Naive thymus-derived CD4-positive, alpha-beta T cell (primary cell): ENCODE measurements at places on chromosomes 11 and 22.

GRCh38 chr11:128697645-128698174 lies 3.8 kb downstream of the FLI1 start:
- DNase-seq: no peak

- DNase-seq: no peak
Measured at GRCh38 chr11:44617671-44618461, 52.4 kb downstream of the CD82 start.

- DNase-seq: no peak
Measured at GRCh38 chr22:37611207-37611606, 2.6 kb downstream of the GGA1 start.

GRCh38 chr22:26394777-26395176 lies 34.3 kb upstream of the ASPHD2 start:
- DNase-seq: no peak

DNA sequence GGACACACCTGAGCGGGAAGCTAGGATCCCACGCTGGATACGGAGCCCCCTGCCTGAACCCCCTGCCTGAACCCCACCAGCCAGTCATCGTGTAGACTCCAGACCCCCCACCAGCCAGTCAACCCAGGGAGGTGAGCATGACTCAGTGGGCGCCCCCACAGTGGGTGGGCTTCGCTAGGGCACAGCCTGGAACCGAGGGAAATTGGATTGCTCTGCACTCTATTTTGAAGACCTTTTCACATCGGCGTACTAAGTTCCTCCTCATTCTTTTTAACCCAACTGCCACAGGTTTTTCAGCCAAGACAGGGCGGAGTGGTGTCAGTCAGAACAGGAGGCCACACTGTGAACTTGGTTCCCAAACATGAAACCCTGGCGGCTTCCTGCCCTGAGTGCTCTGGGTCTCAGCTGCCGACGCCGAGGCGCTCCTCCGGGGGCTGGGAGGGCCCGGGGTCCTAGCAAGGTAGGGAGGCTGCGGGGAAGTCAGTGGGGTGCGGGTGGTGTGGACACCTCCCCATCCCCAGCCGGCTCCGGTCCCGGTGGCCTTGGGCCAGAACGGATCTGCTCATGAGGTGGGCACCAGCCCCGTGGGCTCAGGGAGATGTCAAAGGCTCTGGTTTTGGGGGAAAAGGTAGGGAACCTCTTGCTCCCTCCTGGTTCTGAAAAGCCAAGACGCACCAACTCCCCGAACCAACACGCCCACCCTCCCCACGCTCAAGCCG lies 57.0 kb downstream of the BRD1 start:
- no peak for DNase-seq

DNA sequence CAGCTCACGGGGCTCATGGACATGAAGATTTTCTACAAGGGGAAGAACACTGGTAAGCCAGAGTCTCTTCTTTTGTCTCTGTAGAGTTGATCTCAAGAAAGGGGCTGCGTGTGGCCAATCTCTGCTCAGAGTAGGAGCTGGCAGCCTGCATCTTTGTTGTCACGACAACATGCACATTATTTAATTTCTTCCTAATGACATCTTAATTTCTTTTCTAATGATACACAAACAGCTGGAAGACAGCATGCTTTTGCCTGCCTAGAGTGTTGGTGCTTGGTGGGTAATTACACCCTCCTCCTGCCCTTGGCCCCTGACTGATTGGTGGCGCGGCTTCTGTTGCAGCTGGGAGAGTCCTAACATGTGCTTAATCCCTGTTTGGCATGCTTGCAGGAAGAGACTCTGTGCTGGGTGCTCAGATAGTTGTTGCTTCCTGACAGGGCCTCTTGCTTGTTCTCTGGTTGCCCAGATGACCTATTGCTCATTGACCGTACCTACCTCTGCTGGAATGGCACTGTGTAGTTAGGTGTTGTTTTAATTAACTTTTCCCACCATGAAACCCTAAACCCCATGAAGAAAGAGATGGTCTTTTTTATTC lies 106.9 kb upstream of the SORL1-AS1 start:
- DNase-seq: no peak

DNA sequence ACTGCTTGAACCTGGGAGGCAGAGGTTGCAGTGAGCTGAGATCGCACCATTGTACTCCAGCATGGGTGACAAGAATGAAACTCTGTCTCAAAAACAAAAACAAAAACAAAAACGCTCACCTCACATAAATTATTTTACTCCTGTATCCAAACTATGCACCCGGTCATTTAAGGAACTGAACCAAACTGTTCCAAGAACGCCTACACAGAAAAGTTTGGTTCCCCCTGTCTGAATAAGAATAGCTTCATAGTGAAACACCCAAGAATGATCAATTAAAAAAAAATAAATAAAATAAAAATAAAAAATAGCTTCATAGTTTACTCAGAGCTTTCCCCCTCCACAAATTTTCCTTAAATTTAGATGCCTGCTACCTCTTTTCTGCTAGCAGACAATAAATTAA lies 13.7 kb downstream of the NUP98 start:
- DNase-seq: no peak

DNA sequence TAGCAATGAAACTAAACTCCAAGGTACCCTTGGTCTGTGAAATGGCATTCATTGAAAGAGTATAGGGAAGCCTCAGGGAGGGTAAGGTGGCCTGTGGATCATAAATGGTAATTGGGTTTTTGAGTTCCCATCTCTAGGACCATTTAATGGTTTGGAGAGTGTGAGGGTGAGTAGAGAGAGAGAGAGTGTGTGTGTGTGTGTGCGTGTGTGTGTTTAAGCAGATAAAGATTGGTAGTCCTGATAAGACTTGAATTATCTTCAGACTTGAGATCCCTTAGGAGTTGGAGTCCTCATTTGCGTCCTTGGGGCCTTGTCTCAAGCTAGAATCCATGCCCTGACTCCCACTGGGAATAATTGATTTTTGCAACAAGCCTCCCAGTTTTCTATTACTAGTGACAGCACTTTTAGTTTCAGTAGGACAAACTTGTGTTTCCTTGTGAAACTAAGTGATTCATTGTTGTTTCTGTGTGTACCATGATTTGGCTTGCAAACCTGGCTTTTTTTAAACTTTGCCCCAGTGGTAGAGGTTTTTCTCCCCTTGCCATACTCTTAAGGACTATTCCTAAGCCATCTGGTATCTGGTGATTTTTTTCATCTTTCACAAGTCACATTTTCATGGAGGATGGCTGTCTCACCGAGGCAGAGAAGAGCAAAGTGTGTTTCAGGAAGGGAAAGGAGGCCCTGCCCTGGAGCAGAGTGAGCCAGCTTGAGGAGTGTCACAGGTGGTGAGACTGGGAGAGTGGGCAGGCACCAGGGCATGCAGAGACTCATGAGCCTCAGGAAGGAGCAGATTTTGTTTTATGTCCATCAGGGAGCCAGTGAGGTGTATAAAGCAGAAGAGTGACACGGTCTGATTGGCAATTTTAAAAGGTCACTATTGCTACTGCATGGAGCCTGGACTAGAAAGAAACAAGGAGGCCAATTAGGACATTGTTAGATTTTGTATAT lies 26.7 kb downstream of the ALKBH3 start:
- DNase-seq: no peak

DNA sequence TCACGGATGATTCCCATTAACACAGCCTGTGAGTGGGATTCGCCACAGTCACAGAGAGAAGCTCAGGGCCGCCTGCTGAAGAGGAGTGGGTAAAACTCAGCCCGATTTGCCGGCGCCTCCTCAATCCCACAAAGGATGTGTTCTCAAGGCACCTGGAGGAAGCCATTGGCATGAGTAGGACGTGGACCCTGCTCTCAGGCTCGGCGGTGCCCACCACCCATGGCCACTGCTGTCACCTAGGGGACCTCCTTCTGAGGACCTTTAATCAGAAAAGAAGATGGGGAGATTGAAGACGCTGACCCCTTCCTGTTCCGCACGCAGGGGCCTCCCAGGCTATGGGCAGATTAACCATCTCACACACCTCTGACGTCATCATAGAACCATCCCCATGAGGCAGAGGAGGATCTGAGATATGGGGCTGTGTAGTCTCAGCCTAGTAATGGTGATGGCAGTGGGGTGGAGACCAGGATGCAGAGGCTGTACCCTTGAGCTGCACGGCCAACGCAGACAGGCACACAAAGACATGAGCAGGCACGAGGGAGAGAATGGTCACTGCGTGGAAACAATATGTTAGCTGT lies 571.8 kb downstream of the BRD1 start:
- no peak for DNase-seq

- DNase-seq: no peak
Measured at GRCh38 chr22:32545801-32546200, 71.2 kb downstream of the FBXO7 start.

- peak; percentile 36 for DNase-seq
Measured at GRCh38 chr11:120108154-120108784, 29.6 kb downstream of the TRIM29 start.

- DNase-seq: no peak
Measured at GRCh38 chr11:91981995-91982394, 242.6 kb upstream of the FAT3 start.

GRCh38 chr22:46047841-46048595 lies 71.1 kb upstream of the WNT7B start:
- DNase-seq: no peak

- DNase-seq: no peak
Measured at GRCh38 chr11:95495706-95496105, 264.7 kb upstream of the SESN3 start.

DNA sequence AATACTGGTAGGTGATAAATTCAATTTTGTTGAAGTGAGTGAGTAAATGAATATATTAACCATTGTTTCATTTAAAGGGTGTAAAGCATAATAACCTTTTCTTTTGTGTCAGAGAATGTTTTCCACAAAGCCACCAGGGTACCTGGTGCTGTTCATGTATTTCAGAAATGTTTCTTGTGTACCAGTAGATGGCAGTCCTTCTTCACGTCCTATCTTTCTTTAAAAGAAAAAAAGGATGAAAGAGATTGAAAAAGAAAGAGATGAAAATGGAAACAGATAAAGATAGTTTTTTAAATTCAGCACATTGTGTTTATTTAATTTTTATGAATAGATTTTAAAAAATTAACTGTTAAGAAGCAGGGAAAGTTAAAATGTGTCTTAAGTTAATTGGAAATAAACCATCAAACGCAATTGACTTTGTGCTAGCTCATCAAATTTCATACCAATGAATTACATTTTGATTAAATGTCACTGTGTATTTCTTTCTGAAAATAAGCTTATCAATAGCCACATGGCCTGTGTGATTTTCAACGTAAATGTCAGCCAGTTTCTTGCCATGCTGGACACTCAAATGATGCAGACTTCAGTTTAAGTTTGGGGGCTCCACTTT lies 65.5 kb upstream of the CHORDC1 start:
- no peak for DNase-seq

- no peak for DNase-seq
Measured at GRCh38 chr22:33028234-33028633, 29.9 kb downstream of the SYN3 start.

DNA sequence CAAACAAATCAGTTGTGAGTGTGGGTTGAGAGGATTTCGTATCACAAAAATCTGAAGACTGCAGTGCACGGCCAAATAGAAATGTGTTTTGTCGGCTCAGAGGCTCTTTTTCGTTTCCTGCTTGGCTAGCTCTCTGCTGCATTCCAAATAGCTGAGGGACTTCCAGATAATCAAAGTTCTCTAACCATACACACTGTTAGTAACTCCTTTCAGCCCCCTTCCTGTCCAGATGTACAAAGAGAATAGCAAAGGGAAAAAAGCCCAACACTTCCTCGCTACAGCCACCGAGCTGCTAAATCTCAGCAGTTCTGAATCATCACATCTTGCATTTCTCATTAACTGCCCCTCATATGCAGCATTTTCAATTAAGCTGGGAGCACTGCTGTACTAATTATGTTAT lies 203.1 kb downstream of the TENM4 start:
- no peak for DNase-seq

DNA sequence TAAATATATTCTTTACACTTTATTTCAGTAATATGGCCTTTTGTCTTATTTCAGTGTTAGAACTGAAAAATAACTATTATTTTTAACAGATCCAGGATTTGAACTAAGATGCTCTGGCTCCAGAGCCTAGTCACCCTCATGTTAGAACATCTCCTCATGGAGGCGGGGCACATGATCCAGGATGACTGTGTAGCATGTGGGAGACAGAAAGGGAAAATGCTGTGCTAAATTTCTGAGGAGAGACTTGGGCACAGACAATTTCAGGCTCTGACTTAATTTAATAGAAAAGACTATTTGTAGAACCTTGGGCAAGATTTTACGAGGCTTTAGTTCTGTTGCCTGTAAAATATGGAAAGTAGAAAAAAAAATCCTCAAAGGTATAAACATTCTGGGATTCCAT lies 24.1 kb downstream of the CTSC start:
- no peak for DNase-seq

GRCh38 chr22:38041760-38042487 lies 15.3 kb upstream of the PICK1 start:
- no peak for DNase-seq

DNA sequence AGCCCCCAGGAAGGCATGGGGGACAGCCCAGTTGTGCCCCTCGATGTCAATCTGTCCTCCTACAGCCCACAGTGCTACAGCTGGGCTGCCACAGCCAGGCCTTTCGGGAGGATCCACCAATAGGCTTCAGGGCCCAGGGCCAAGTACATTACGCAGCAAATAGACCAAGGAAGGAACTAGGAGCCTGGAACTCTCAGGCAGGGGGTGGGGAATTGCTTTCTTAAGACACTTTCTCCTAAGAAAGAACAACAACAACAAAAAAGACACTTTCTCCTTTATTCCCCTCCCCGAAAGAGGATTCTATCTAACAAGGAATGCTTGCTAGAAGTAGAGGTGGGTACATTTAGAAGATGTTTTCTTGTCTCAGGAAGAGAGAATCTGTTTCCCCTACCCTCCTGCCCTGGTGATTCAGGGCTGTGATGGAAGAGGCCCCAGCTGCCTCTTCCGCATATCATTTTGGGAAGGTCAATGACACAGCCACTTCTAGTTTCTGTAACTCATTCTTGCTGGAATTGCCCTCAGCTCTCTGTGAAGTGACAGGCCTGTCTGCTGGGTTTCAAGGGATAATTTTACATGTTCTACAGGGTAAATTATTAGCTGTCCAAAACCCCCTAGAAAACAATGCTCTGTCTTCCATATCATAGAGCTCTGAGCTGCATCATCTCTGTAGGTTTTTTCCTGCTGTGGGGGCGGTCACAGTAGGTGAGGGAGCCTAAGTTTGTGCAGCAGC lies 6.0 kb upstream of the MALAT1 start:
- no peak for DNase-seq

- no peak for DNase-seq
Measured at GRCh38 chr11:10272132-10272531, 21.9 kb downstream of the SBF2 start.

- no peak for DNase-seq
Measured at GRCh38 chr22:48751539-48752437, 1075.9 kb downstream of the BRD1 start.

DNA sequence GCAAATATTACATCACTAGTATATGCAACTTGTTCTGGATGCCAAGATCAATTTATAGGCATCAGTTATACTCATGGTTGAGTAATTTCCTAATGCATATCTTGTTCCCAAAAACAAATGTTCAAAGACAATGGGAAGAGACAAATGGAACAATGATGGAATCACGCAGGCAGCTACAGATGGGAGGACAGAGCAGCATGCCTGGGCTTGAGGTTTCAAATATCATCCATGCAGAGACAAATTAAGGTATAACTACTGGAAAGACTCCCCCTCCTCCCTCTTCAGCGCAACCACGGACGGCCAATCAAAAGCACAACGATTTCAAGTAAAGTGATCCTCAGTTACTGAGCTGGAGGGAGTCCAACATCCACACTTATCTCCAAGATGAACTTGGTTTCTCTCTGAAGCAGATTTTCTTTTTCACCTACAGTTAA lies 106.8 kb downstream of the CCDC83 start:
- DNase-seq: no peak

GRCh38 chr11:61125310-61125684 lies 23.0 kb downstream of the CD5 start:
- no peak for DNase-seq

- no peak for DNase-seq
Measured at GRCh38 chr11:91308069-91308468, 916.5 kb upstream of the FAT3 start.

- no peak for DNase-seq
Measured at GRCh38 chr11:104161751-104162450, 2.0 kb downstream of the PDGFD start.
